ENCODE measurements at places on chromosomes 2 and 18.

GRCh38 chr2:98909317-98910211 is 26.5 kb downstream of the CRACDL start:
- DNase-seq: no peak

GRCh38 chr2:65264821-65265670 is 37.4 kb downstream of the ACTR2 start:
- DNase-seq: no peak

- no peak for DNase-seq
Measured at GRCh38 chr2:109736177-109736827, 57.8 kb upstream of the RGPD5 start.

DNA sequence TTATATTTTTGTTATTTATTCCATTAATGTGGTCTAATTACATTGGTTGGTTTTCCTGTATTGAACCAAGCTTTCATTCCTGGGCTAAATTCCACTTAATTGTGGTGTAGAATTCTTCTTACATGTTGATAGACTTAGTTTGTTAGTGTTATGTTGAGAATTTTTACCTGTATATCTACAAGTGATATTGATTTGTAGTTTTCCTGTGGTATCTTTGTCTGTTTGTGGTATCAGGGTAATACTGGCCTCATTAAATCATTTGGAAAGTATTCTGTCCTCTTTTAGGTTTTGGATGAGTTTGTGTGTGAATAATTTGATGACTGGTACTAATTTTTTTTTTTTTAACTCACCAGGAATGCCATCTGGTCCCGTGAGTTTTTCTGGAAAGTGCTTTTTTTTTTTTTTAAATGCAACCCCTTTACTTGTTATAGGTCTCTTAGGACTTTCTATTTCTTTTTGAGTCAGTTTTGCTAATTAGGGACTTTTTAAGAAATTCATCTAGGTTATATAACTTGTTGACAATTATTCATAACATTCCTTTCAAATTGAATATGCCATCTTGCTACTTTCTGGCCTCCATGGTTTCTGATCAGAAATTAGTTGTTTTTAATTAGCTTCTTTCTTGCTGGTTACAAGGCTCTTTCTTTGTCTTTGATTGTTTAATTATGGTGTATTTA is 232.8 kb downstream of the CCDC85A start:
- DNase-seq: no peak

Data from stimulated activated CD4-positive, alpha-beta T cell treated with anti-CD3 and anti-CD28 coated beads, Interleukin-4, amount 100 ng/mL, for 1 hour (primary cell).